ENCODE measurements at places on chromosomes 11 and 22.

- peak; percentile 55 for DNase-seq
These were observed 36.9 kb upstream of the SLC36A4 start for GRCh38 chr11:93234602-93235207.

DNA sequence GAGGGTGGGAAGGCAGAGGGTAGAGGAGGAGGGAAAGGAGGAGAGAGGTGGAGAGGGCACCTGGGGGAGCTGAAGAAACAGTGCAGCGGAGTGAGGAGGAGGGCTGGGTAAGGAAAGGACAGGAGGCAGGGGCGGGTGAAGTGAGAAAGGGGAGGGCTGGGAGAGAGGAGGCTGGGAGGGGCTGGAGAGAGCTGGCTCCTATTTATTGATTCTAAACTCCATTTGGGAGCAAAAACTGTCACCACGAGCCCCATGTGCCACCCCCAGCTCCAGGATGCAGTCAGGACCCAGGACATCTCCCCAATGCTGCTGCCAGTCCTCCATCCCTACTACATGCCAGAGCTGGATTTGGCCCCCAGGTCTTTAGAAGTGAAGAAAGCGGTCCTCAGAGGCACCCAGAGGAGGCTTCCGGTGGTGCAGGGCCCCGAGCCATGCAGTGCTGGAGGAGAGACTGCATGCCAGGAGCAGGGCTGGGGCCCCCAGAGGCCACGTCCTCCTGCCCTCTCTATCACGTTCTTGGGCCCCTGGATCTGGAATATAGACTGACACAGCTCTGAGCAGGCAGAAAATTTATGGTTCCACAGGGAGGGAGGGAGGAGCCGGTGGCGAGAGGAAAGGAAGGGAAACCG lies 53.7 kb downstream of the SLC22A12 start:
- DNase-seq = no peak

DNA sequence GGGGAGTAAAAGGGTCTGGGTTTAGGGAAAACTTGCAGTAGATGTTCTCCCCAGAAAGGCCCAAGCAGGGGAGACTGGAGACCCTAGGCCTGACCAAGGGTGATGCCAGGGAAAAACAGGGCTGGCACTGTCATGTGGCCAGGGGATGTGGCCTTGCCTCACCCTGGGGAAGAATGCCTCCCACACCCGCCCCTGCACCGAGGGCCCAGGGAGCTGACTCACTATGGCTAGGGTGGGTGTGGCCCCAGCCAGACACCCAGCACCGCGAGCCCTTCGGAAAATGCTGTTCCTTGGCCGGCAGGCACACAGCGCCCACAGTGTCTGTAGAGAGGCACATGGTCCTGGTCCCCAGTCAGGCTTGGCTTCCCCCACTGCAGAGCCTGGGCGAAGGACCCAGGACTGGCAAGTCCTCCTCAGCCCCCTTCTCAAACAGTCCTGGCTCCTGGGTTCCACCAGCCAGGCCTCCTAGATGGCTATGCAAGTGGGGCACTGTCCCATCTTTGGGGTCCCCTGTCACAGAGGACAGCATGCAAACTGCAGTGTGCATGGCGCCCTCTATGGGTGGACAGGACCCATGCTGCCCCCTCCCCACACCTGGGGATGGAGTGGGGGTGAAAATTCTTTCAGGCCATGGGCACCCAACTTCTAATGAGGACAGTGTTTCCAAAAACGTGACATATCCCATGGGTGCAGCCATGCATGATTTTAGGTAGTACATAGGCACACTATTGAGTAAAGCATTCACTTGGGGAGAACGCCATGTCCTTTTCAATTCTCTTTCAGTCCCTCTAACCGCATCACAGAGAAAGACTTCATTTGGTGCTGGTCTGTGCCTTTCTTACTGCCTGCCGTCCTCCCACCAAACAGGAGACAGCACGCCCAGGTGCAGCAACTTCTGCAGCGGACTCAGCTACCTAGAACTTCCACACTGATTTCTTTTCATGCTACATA lies 15.2 kb downstream of the TMPRSS5 start:
- DNase-seq = no peak

- DNase-seq = no peak
These were observed 39.8 kb upstream of the NNMT start for GRCh38 chr11:114256176-114256966.

- DNase-seq = no peak
These were observed 11.7 kb downstream of the MUC6 start for GRCh38 chr11:1024597-1025409.

GRCh38 chr11:134685793-134686380 lies 273.8 kb upstream of the B3GAT1 start:
- DNase-seq = no peak

- DNase-seq = no peak
These were observed 27.7 kb downstream of the CD44 start for GRCh38 chr11:35166369-35167360.

- no peak for DNase-seq
These were observed 2.3 kb downstream of the LSP1 start for GRCh38 chr11:1854949-1855885.

GRCh38 chr22:39449708-39450107 lies 7.1 kb upstream of the MGAT3 start:
- no peak for DNase-seq

- DNase-seq = no peak
These were observed 23.4 kb upstream of the RIC3 start for GRCh38 chr11:8192016-8192895.

- DNase-seq = no peak
These were observed 77.3 kb upstream of the ARFGAP3 start for GRCh38 chr22:42934338-42934737.

All from left renal cortex interstitium (tissue), 4 donors.